HT-29 (cell line): ENCODE measurements at places on chromosomes 2 and 18.

DNA sequence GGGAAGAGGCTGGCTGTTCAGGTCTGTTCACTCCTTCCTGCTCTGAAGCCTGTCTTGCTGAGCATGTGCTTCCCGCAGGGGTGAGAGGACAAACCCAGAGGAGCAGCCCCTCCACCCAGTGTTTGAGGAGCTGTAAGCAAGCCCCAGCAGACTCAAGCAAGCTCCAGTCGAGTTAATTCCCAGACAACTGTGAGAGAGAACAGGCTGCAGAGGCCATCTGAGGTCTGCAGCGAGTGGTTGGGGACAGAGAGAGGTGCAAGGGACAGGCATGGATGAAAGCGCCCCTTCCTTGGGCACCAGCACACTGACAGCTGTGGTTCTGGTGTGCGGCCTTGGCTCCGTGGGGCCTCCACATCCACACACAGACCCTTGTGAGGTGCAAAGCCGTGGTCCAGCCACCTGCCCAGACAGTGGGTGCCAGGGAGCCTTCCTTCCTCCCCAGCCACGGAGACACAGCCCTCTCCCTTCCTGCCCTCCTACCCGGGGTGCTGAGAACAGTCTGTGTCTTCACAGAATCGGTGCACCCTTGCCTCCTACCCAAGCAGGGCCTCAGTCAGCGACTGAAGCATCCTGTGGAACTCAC, 36.2 kb downstream of the MAL start:
- no peak for DNase-seq

DNA sequence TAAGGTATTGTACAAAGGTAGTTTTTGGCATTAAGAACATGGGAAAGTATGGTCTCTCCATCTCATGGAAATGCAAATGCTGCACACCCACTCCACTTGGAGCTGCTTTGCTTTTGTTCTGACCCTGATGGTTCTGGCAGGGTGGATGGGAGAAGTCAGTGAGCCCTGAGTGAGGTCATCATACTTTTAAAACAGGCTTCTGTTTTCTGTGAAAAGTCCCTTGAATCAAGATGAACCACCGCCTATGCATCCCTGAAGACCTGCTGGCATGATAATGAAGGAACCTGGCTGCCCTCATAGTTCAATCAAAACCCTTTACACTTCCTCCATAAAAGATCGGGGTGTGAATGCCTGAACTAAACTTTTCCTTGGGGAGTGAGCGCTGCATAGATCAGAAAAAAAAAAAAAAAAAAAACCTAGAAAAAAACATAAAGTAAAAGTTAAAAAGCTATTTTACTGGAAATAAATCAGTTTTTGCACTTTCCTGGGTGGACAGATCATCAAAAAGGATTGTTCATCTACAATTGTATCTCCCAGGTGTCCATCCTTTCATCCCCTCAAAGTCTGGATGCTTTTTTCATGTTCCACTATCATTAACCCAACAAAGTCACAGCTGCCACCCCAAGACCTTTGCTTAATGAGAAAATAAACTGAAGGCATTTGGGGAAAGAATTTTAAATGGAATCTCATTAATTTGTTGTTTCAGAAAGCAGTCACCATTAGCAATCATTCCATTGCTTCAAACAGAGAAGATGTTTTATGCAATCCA, 728.1 kb upstream of the DDX18 start:
- DNase-seq, result no peak

DNA sequence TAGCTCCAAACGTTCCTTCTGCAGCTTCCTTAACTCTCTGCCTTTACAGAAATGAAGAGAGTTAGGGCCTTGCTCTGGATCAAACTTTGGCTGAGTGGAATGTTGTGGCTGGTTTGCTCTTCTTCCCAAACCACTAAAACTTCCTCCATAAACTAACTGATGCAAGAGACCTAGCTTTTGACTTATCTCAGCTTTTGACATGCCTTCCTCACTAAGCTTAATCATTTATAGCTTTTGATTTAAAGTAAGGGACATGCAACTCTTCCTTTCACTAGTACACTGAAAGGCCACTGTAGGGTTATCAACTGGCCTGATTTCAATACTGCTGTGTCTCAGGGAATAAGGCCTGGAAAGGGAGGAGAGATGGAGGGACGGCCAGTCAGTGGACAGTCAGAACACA, 8.3 kb downstream of the PXDN start:
- DNase-seq, result no peak

DNA sequence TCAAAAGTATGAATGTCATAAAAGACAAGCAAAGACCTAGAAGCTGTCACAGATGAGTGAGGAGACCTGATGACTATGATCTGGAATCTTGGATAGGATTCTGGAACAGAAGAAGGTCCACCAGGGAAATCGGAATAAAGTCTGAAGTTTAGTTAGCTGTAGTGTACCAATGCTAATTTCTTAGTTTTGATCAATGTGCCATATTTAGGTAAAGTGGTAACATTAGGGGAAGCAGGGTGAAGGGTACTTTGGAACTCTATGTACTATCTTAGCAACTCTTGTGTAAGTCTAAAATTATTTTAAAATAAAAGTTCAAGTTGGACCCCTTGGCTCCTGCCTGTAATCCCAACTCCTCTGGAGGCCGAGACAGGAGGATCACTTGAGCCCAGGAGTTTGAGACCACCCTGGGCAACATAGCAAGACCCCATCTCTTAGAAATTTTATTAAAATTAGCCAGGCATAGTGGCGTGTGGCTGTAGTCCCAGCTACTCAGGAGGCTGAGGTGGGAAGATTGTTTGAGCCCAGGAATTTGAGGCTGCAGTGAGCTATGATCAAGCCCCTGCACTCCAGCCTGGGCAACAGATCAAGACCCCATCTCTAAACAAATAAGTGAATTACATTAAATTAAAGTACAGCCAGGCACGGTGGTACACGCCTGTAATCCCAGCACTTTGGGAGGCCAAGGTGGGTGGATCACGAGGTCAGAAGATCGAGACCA, 35.9 kb upstream of the EFHD1 start:
- DNase-seq, result no peak

DNA sequence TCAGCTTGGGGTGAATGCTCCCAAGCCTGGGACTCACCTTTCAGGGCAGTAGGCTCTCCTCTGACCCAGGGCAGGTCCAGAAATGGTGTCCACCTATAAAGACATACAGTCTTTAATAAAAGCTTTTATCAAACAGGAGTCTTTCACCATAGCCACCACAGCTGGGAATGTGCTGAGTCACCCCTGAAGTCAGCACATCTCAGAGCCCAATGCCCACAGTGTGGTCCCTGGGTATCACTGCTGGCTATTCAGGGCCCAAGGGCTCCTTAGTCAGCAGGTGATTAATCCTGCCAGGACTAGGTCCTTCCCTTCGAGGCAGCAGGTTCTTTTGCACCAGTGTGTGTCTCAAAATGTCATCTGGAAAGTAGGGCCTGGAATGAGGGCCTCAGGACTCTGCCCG, 181.9 kb downstream of the MEMO1 start:
- DNase-seq, result no peak
